ENCODE measurements at places on chromosomes 7 and 10.

DNA sequence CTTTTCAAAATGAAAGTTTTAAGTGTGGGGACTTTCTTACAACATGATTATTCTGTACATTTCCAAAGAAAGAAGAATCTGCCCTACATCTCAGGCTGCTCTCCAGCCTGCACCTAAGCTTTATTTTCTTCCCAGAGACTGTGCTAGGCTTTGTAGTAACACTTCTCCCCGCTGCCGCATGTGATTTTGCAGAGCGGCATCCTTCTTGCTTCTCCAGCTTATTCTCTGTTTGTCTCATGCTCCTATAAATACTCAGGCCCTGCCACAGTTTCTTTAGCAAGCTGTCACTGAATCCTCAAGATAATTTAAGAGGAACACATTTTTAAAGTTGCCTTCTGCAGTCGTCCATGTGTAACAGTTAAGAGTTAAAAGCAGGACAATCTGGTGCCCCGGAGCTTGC, 53.5 kb downstream of the INSYN2A start:
- no peak for DNase-seq

- no peak for DNase-seq
These were observed 73.9 kb upstream of the LEP start for GRCh38 chr7:128167042-128167701.

GRCh38 chr7:112176693-112177415, 29.3 kb downstream of the DOCK4 start:
- DNase-seq: no peak

DNA sequence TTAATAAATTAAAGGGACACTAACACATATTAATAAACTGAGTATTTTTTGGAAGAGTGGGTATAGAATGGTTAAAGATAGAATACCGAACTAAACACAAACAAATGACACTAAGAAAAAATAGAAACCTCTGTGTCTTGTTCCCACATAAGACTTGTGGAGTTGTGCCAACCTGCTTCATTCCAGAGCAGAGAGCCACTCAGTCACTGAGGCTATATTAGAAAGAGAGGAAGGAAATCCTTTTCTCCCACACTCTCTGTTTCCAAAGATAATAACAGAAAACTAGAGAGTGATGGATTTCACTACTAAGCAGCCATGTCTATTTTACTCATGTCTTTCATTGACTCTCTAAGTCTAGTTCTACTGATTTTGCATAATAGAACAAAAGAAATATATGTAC, 26.0 kb downstream of the CTNNA3 start:
- no peak for DNase-seq

GRCh38 chr7:107269790-107270189, 101.0 kb downstream of the HBP1 start:
- no peak for DNase-seq

- no peak for DNase-seq
These were observed 304.9 kb upstream of the MKI67 start for GRCh38 chr10:128431083-128431482.

- no peak for DNase-seq
These were observed 106.3 kb downstream of the TMEM26 start for GRCh38 chr10:61346796-61347413.

GRCh38 chr7:150324373-150324961, 1.1 kb upstream of the ACTR3C start:
- DNase-seq: no peak

- no peak for DNase-seq
These were observed 13.5 kb downstream of the PTCD1 start for GRCh38 chr7:99424932-99425730.

DNA sequence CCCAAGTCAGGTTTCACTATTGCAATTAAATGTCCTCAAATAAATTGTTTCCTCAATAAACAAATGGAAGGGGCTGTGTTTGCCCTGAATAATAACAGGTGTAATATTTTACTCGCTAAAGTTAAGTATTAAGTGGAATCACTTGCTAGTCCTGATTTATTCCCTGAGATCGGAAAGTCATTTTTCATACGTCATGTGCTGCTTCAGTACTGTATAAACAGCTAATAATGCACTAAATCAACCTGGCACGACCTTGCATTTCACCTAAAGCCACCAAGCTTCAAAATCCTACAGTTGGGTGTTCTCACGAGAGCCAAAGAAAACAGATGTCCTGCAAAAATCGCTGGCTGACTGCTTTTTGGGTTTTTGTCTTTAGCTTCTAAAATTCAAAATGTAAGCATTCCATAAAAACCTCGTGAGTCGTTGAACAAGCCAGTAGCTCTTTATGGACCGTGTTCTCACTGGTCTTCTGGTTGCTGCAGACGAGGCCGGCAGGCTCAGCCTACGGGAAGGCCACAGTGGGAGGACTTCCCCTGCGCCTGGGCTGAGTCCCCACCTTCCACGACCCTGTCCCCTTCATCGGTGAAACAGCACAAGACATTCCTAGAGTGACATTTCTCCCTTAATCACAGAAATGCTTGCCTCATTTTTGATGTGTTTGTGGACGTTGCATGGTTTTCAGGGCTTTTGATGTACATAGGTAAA, 17.9 kb upstream of the MNX1 start:
- no peak for DNase-seq

DNA sequence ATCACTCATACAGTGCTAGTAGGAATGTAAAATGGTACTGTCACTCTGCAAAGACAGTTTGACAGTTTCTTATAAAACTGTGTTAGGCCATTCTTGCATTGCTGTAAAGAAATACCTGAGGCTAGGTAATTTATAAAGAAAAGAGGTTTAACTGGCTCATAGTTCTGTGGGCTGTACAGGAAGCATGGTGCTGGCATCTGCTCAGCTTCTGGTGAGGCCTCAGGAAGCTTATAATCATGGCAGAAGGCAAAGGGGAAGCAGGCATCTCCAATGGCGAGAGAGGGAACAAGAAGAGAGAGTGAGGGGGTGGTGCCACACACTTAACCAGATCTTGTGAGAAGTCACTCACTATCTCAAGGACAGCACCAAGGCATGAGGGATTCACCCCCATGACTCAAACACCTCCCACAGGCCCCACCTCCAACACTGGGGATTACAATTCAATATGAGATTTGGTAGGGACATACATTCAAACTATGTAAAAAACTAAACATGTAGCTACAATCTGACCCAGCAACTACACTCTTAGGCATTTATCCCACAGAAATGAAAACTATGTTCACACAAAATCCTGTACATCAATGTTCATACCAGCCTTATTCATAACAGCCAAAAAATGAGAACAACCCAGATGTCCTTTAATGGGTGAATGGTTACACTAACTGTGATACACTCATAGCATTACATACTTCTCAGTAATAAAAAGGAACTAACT, 5.0 kb downstream of the ALDH18A1 start:
- DNase-seq: no peak

- no peak for DNase-seq
These were observed 353.7 kb upstream of the ANKRD30A start for GRCh38 chr10:36771725-36772124.

DNA sequence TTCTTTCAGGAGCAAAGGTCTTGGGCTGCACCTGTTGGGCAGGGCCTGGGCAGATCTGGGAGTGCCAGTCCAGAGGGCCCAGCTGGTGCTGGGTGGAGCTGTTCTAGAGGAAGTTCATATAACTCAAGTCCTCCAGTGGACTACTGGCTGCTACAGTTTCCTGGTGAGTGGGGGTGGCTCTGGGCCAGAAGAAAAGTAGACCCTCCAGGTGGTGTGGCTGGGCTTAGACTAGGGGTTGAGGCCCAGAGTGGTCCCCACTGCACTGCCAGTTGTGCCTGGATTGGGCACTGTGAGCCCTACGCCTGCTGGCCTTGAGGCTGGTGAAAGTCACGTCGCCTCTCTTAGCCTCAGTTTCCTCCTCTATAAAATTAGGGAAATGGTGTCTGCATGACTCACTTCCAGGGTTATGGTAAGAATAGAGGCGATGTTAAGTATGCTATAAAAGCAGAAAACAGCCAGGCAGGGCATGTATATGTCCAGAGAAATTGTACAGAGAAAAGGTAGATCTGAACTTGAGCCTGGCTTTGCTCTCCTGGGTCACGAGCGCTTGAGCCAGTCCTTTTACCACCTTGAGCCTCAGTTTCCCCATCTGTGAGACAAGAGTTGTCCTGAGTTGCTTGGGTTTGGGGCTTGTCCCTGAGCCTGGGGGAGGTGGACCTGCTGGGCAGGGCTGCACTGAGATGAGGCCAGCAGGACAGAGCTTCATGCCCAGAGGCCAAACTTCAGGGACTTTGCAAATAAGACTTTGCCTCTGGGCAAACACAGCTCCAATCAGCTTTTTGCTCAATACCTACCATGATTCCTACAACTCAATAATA, 3.8 kb upstream of the CLDN3 start:
- DNase-seq: no peak

- DNase-seq: no peak
These were observed 37.2 kb downstream of the VOPP1 start for GRCh38 chr7:55534916-55535590.

- DNase-seq: no peak
These were observed 73.8 kb upstream of the GPR22 start for GRCh38 chr7:107396081-107396480.

GRCh38 chr7:31872545-31873370, 185.7 kb downstream of the PPP1R17 start:
- no peak for DNase-seq

DNA sequence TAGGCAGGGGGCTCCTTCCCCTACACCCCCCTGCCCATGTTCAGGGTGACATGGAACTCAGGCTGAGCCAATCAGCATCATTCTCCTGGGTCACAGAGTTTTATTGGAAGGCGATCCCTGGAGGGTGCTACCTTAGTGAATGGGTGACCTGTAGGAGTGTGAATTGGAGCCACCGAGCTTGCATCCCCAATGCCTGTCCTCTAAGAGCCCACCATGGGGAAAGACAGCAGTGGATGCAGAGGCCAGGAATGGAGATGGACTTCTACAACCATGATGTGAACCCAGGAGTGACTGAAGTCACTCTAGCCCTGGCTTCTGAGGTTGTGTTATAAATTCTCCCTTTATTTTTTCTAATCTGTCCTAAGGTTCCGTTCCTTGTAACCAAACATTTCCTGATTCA, 89.4 kb downstream of the CCDC71L start:
- DNase-seq: no peak

DNA sequence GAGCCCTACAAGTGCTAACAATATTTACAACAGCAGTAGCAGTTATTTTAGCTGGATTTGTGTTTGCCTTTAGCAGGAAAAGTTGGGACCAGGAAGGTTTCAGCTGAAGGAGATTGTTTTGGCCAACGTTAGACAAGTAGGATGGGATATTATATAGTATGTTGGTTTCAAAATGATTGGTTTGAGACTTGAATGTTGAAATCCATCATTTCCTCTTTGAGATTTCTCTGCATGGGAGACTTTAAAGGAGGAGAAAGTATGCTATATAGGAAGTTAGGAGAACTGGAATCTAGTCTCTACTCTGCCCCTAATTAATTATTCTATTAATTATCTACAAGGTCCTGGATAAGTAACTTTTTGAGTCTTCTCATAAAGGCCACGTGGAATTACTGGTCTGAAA, 263.8 kb downstream of the PTEN start:
- DNase-seq: no peak

DNA sequence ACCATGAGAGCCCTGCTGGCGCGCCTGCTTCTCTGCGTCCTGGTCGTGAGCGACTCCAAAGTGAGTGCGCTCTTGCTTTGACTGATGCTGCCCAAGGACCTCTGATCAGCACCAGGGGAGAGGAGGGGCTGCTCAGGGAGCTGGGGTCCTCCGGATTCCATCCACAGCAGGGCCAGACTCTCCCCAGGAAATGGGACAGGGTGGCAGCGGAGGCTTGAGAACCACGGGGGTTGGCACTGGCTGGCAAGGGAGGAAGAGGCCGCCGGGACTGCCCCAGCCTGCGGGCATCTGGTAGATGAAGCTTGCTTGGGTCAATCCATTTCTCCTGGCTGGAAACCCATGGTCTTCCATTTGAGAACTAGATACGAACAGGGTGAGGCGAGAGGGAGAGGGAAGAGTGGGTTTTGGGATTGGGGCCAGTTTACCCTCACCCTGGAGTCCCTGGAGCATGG, 647 bp downstream of the PLAU start:
- no peak for DNase-seq

- DNase-seq: no peak
These were observed 62.6 kb downstream of the RASGEF1A start for GRCh38 chr10:43204042-43204942.

DNA sequence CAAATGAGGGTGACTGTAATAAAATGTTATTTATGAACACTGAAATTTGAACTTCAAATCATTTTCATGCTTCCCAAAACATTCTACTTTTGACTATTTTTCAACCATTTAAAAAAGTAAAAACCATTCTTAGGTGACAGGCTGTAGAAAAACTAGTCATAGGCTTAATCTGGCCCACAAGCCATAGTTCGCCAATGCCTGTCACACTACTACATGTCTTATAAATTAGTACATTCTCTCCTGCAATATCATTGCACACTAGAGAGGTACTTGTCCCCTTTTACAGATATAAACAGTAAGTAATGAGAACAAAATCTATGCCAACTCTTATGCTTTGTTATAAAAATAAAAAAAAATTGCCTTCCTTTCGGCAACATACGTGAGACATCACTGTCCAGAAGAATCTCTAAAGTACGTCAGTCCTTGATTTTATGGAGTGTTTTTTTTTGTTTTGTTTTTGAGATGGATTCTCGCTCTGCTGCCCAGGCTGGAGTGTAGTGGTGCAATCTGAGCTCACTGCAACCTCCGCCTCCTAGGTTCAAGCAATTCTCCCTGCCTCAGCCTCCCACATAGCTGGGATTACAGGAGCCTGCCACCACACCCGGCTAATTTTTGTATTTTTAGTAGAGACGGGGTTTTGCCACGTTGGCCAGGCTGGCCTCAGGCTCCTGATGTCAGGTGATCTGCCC, 23.2 kb downstream of the UPF2 start:
- no peak for DNase-seq

DNA sequence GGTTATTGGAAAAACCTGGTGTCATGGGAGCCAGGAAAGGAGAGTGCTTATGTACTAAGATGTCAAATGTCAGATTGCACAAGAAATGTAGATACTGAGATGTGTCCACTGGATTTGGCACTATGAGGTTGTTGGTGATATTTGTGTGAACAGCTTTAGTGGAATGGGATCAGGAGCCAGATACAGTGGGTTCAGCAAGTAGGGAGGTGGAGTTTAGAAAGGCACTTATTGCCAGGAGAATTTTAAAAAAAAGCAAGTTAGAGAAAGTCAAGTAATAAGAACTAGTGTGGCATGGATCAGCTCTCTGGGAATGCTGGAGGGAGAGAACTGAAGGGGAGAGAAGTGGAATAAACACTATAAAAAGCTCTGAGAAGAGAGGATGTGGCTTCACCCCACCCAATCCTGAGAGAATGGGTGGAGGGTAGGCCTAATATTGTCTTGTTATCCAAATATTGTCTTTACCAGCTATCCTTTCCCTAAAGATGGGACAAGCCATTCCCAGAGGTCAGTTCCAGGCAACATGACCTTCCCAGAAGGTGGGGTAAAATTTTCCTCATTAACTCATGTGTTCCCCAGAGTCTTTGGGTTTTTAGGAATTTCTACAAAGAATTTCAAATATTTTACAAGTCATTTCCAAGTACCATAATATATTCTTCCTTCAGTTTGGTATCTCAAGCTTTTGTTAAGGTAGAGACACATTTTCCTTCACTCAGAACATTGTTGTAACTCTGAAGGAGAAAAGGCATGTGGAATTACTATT, 42.3 kb downstream of the ENTPD1 start:
- no peak for DNase-seq

GRCh38 chr7:131843898-131844331, 287.5 kb upstream of the PODXL start:
- DNase-seq: no peak

All from activated gamma-delta T cell treated with Interleukin-2 at 50 U/mL for 16 hours (primary cell).